ENCODE measurements at places on chromosomes 4 and X. TPM values are rescaled to one million over a fixed set of nuclear protein-coding genes. Genes with fewer than 3 reads are reported as not detected.

CHRDL1 gene
- not detected for total RNA-seq

TSPAN7 gene
- total RNA-seq, result 12.0 TPM

DMRTC1B gene
- total RNA-seq, result not detected

TEX13D gene
- total RNA-seq, result not detected

MAGIX gene
- total RNA-seq, result 0.40 TPM

LGI2 gene
- under 0.01 TPM for total RNA-seq

GC gene
- total RNA-seq, result not detected

CCSER1 gene
- total RNA-seq, result 2.2 TPM

TIMM8A gene
- total RNA-seq, result 10.4 TPM

SPATA4 gene
- under 0.01 TPM for total RNA-seq

PNMA6A gene
- 0.93 TPM for total RNA-seq

UGT2B15 gene
- not detected for total RNA-seq

SYTL4 gene
- 20.1 TPM for total RNA-seq

CFI gene
- total RNA-seq, result 39.3 TPM

RNF128 gene
- not detected for total RNA-seq

FRMPD4 gene
- not detected for total RNA-seq

ASMT gene
- total RNA-seq, result not detected

CXCL5 gene
- total RNA-seq, result 0.80 TPM

SHOX gene
- total RNA-seq, result not detected

FGFR3 gene
- total RNA-seq, result 0.29 TPM

YY2 gene
- 2.3 TPM for total RNA-seq

ZAR1 gene
- total RNA-seq, result not detected

TEX13C gene
- not detected for total RNA-seq

MMRN1 gene
- total RNA-seq, result 1,074 TPM

FRMD7 gene
- not detected for total RNA-seq

BEND2 gene
- not detected for total RNA-seq

HGFAC gene
- 0.13 TPM for total RNA-seq

KCNE5 gene
- 0.36 TPM for total RNA-seq

RBM46 gene
- total RNA-seq, result not detected

RXFP1 gene
- not detected for total RNA-seq

SRPX2 gene
- 143 TPM for total RNA-seq

VCX3B gene
- not detected for total RNA-seq

FBXW7 gene
- total RNA-seq, result 58.6 TPM

SLC38A5 gene
- total RNA-seq, result 76.5 TPM

ABLIM2 gene
- total RNA-seq, result 0.80 TPM

GLOD5 gene
- not detected for total RNA-seq

RNF4 gene
- 103 TPM for total RNA-seq

CT45A2 gene
- total RNA-seq, result not detected

UGT2A1 gene
- 0.93 TPM for total RNA-seq

EFHC2 gene
- total RNA-seq, result 0.07 TPM

HTR2C gene
- not detected for total RNA-seq

TMEM154 gene
- 20.7 TPM for total RNA-seq

FRMPD3 gene
- not detected for total RNA-seq

NDP gene
- total RNA-seq, result 1.2 TPM

SLC7A11 gene
- total RNA-seq, result 242 TPM

TRIML2 gene
- not detected for total RNA-seq

CLDN22 gene
- not detected for total RNA-seq

PAGE2B gene
- not detected for total RNA-seq

TRIM2 gene
- total RNA-seq, result 14.8 TPM

Measured in thoracic aorta endothelial cell (primary cell).